ENCODE measurements at places on chromosomes 6 and 20.

DNA sequence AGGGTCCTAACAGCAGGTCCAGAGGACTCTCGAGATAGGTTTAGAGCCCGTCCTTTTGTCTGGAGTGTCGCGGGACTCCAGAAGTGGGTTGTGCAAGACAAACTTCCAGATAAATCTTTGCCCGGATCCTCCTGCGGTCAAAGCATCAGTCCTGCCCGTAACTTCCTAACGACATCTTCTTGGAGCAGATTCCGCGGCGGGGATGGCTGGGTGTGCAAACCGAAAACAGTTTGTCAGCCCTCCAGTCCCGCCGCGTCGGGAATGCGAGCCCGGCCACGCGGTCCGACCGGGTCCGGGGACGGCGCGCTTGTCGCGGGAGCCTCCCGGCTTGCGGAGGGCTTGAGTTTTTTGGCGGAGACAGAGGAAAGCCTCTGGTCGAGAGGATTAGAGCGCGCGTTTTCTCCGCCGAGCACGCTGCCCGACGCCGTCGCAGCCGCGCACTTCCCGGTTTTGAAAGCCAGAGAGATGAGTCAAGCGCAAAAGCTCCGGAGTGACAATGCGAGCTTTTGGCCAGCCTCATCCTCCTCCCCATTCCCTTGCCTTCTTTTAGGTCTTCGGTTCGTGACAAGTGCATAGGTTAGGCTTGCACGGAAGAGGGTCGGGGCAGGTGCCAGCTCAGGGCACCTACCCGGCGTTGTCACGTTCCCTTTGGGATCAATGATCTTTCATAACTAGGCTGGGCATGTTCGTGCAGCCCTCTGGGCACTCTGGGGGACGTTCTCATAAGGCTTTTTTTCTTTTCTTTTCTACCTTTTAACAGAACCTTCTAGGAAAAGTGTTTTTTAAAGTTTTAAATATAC is 91.3 kb upstream of the PRDM1 start:
- peak; percentile 41 for DNase-seq

GRCh38 chr6:44100088-44100550 is 27.1 kb downstream of the MRPL14 start:
- DNase-seq: no peak

DNA sequence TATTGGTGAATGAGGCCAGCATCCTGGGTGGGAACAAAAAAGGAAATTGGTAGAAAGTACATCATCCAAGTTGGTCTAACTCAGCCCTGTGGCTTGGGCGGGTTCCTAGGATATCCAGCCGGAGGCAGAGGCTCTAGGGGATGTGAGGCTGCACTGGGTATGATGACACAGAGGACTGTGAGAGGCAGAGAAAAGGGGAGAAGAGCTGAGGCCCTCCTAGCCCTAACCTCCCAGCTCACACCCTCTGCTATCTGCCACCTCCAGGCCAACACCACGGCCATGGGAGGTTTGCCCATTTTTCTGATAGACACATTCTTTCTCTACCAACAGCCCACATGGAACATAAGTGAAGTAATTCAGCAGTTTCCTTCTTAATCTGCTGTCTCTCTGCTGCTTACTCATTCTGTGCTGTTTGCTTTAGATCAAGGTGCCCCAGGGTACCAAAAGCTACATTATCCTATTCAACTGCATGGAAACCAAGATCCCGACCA is 284.4 kb downstream of the ESR1 start:
- DNase-seq: no peak

GRCh38 chr6:132813173-132813856 is 1.1 kb upstream of the RPS12 start:
- no peak for DNase-seq

DNA sequence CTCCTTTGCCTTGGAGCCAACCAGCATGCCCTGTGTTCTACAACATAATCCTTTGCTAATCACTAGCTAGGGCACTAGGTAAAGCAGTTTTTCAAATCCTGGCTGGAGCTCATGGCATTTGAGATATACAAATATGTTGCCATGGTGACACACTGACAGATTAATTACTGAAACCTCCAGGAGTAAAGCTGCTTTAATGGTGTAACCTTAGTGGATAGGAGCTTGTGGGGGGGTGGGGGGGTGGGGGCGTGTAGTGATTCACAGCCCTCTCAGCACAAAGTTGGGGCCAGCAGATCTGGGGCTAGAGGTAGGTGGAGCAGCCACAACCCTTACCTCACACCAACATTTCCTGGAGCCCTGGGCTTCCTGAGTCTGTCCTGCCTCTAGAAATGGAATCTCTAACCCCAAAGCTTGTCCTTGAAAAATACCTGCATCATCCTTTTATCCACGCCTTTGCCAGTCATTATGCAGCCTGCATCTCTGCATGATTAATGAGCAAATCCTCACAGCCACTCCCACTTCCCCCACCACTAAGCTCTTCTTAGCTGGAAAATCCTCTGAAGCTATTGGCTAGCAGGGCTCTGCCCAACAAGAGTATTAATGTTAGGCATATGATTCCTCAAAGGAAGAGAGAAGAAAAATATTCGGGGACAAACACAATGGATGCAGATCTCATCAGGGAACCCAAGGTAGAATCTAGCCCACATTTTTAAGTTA is 84.5 kb upstream of the PRND start:
- DNase-seq: no peak

- DNase-seq: no peak
Measured at GRCh38 chr6:163187606-163188005, 226.9 kb upstream of the QKI start.

DNA sequence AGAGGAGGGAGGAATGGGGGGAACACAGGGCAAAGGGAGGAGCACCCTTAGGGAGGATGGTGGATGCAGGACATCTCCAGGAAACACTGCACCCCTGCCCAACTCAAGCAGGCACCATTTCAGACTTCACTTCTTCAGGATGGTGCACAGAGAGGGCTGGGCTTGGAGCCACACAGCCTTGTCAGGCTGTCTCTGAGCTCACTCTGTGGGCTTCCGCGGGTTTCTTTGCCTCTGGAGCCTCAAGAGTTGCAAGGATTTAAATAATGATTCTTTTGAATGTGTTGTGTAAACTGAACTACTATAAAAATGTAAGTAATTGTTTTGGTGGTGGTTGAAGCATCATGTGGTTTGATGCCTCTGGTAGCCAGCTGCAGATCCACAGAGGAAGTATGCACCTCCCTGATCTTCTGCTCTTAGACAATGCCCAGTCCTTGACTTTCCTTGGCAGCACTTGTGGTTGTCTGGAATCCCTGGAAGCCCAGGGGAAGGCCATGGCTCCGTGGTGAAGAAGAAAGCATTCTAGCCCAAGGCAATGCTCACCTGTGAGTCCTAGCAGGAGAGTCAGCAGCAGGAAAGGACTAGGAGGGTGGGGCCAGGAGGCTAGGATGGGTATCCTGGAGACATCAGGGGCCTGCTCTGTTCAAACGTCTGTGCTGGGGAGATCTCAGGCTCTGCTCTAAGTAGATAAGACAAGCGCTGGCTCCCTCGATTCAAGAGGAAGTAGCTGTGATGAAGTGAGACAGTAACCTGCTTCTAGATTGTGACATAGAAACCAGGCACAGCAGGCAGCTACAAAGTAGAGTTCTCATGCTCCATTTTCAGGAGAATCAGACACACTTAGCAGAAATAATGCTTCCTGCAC is 50.2 kb upstream of the SIRPG start:
- DNase-seq: no peak

DNA sequence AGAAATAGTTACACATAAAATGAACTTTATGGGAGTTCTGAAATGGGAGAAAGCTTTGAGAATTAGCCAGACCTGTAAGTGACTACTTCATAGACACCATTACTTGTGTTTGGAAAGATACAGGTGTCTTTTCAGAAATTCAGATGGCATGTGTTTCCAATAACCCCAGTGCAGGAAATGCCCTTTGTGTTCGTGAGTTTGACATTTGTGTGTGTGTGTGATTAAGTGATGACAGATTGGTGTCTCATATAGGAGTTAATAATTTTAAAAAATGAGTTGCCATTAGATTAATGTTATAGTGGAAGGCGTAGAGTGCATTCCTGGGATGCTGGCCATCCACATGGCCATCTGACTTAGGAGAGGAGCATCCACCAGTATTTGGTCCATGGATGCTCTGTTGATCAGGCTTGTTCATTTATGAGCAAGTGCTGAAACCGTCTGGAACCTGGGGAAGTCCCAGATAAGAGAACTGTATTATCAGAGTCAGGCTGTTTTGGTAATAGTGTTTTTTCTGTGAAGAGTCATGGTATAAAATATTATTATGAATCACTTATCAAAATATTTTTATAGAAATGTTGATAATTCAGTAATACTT is 3.1 kb downstream of the STK4 start:
- no peak for DNase-seq

GRCh38 chr6:84652356-84653026 is 111.9 kb downstream of the TBX18 start:
- DNase-seq: peak; percentile 81

Data from HS-27A (cell line).